Brain (organoid and tissue), 16 donors: ENCODE measurements at places on chromosomes 13 and 19.

GRCh38 chr19:53086949-53087348, 16.3 kb downstream of the ZNF160 start:
- peak; percentile 39 for DNase-seq

- peak; percentile 45 for DNase-seq
These were observed at the start of gene VSTM2B for GRCh38 chr19:29525901-29526729. TSS of gene VSTM2B (plus strand) at chr19:29525994. CDS start at chr19:29526584, 590 bp downstream.

DNA sequence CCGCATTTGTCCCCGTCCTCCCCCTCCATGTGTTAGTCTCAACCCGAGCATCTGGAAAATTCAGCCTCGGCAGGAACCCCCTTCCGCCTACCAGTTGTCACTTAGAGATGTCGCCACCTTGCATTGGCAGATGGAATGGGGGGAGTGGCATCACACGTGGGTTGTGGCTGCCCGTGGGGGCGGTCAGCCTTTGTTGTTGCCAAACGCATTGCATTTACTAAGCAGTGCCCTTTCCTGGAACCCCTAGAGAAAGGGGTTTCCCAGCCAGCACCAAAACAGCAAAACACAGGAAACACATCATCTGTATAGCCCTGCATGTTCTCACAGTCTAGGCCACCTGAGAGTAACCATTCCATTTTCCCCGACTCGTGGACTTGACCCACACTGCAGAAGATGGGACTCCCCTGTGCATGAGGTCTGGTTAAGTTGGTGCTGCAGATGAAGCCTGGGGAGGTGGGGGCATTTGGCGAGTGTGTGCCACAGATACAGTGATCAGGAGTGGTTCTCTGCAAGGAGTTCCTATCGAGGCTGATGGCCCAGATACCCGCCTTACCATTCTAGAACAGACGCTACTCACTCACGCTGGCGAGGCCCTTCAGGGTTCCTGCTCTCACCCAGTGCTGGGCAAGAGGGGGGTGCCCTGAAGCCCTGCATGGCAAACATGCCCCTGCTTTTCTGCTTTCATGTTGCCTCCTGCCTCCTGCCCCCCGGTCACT, 38.3 kb downstream of the TMED1 start:
- DNase-seq = peak; percentile 12

GRCh38 chr13:85631801-85632200, 167.4 kb downstream of the SLITRK6 start:
- no peak for DNase-seq

- DNase-seq = no peak
These were observed 8.9 kb upstream of the TRPC4 start for GRCh38 chr13:37878496-37878895.

- DNase-seq = no peak
These were observed 261.8 kb downstream of the KLF12 start for GRCh38 chr13:73872397-73872796.

GRCh38 chr19:11931051-11931450, 6.1 kb downstream of the ZNF700 start:
- no peak for DNase-seq

GRCh38 chr13:110637747-110638146, 22.4 kb downstream of the NAXD start:
- DNase-seq = no peak

DNA sequence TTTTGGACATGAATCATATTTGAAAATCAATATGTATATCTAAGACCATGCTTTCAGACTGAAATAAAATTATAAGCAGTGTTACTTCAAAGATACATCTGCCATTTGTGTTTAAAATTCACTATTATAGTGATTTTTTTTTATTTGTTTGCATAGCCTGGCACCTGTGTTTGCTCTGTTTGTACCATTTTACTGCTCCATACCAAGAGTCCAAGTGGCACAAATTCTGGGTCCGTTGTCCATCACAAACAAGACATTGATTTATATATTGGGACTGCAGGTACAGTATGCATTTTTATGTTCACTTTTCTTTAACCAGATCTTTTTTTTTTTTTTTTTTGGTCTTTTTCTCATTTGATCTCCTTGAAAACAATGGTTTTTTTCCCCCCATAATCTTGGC, 6.7 kb upstream of the GPR183 start:
- DNase-seq = no peak
